ENCODE measurements at places on chromosomes 2 and 18. TPM values are rescaled to one million over a fixed set of nuclear protein-coding genes. Genes with fewer than 3 reads are reported as not detected.

LAMA3 gene
- 3.9 TPM for total RNA-seq

LOXL3 gene
- total RNA-seq = 1.6 TPM

DNA sequence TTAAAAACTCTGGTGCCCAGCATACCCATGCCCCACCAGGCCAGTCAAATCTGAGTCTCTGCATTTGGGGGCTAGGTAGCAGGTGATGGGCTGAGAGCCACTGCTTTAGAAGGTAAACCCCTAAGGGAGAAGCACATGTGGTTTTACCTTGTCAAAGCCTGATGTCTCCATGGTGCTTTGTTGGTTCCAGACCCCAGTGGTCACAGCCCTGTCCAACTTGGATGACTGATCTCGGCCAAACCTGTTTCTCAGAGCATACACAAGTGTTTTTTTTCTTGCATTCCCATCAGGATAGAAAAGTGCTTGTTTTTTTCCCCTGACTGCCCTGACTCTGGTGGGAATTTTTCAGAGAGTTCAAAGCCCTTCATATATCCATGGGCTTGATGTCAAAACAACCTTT lies 13.5 kb downstream of the PLB1 start:
- DNase-seq = no peak

DNA sequence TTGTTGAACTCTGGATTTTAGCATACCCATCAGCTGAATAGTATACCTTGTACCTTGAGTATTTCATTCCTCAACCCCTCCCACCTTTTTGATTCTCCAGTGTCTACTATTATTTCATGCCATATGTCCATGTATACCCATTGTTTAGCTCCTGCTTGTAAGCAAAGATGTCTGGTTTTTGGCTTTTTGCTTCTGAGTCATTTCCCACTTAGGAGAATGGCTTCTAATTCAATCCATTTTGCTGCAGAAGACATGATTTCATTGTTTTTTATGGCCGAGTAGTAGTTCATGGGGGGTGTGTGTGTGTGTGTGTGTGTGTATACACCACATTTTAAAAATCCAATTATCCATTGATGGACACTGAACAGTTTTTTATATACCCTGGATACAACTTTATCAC lies 24.3 kb upstream of the MOCOS start:
- DNase-seq = no peak

- DNase-seq = no peak
Measured at GRCh38 chr2:56008661-56009431, 85.3 kb upstream of the EFEMP1 start.

GRCh38 chr2:189594305-189594704 lies 13.7 kb upstream of the SLC40A1 start:
- DNase-seq = no peak

GRCh38 chr2:42102591-42103450 lies 55.0 kb downstream of the PKDCC start:
- peak; percentile 69 for DNase-seq

DNA sequence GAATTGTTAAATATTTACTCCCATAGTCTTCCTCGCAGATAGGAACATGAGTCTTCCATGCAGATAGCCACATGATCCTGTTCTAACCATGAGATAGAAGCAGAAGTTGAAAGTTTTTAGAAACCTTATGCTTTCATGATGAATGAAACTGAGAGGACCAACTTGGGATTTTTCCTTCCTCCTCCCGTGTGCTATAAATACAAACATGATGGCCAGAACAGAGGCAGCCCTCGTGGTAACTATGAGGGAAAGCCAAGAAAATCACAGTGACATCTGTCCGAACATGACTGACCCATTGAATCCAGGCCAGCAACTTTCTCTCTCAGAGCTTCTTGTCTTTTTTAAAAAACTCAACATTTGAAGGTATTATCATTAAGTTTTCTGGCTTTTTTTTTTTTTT lies 78.5 kb downstream of the ACAA2 start:
- DNase-seq = no peak

DNA sequence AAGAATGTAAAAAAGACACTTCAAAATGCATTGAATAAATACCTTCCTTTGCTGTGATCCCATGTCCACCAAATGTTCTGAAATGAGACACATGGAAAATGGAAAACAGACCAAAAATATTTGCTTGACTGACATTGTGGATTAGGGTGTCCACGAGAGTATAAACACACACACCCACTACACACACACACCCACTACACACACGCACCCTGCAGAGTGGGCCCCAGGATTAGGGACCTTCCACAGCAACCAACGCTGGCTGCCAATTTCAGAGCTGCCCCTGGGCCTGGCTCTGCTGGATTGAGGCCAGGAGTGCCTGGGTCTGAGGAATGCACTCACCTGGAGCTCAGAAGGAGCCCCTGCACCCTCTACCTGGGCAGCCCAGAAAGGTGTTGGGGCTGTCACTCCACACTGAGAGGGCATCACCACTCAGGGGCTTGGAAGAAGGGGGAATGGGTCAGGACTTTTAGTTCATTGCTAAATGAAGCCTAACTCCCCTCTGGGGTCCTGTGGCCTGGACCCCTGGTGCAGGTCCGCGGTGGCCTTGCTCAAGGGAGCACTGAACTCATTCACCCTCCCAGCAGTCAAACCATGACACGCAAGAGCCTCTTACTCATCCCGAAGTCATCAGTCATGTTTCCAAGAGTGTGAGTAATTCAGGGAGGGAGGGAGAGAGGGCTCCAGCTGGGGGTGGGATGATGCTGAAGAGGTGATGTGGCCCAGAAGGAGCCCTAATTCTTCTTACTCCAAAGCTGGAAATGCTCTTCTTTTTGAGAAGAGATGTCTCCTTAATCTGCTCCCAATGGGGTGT lies 50.2 kb upstream of the PLB1 start:
- no peak for DNase-seq
